GM23338 (cell line): ENCODE measurements at places on chromosomes 11 and 22. TPM values are rescaled to one million over a fixed set of nuclear protein-coding genes. Genes with fewer than 3 reads are reported as not detected.

PATE4 gene
- not detected in 2 replicates for total RNA-seq

DNA sequence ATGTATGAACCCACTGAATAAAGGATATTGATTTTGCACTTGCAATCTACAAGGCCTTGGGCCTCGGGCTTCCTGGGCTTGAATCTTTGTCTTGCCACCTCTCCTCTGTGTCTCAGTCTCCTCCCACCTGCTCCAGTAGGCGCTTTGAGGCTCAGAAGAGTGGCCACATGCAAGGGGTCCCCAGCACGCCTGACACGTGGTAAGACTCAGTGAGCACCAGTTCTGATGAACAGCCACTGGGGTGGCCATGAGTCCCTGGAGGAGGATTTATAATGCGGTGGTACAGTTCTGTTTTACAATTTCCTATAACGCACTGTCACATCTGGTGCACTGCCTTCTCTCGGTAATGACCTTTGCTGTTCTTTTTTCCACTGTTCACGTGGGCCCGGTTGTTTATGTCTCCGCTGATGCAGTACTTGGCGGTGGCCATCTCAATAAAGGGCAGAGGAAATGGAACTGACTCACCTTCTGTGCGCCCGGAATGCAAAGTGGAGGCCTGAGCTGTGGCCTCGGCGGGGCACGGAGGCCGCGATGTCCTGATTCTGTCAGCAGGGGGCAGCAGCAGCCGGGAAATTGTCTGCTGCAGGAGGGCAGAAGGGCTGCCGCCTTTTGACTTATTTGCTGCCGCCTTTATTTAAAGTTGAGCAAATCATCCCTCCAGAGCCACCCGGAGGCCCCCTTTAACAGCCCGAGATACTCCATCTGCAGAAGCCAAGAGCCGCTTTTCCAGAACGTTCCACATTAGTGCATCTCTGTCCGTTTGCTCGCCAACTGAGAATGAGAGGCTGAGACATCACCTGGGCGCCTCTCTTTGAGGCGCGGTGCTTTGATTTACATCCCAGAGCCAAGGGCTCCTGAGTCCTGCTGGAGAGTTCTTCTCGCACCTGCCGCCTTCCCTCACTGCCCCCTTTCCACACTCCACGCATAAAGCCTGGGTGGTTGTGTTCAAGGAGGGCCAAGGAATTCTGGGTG is 6.0 kb upstream of the IFT27 start:
- DNase-seq = peak; percentile 89

- DNase-seq = no peak
These were observed 244.2 kb downstream of the DDX10 start for GRCh38 chr11:108909041-108909440.

DNA sequence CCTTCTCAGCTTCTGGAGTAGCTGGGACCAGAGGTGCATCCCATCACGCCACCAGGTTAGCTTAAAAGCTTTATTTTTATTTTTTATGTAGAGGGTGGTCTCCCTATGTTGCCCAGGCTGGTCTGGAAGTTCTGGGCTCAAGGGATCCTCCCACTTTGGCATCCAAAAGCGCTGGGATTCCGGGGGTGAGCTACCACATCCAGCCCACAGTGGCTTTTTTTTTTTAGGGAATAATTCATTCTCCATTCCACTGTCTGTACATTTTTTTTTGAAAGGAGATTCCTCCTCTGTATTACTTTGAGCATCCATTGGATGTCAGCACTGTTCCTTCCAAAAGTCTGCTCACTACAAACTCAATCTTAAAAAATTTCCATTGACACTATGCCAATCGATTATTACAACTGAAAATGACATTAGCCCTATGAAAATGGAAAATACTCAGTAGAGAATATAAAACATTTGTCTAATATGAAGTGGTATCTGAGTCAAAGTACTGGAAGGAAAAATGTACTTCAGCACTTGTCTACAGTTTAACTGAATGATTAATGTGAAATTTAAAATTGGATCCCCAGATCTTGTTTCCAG is 1.3 kb upstream of the LPXN start:
- DNase-seq = no peak

IGLL1 gene
- not detected in 2 replicates for total RNA-seq

GRCh38 chr11:114501901-114502300 is 57.8 kb downstream of the NXPE1 start:
- DNase-seq = no peak

DNA sequence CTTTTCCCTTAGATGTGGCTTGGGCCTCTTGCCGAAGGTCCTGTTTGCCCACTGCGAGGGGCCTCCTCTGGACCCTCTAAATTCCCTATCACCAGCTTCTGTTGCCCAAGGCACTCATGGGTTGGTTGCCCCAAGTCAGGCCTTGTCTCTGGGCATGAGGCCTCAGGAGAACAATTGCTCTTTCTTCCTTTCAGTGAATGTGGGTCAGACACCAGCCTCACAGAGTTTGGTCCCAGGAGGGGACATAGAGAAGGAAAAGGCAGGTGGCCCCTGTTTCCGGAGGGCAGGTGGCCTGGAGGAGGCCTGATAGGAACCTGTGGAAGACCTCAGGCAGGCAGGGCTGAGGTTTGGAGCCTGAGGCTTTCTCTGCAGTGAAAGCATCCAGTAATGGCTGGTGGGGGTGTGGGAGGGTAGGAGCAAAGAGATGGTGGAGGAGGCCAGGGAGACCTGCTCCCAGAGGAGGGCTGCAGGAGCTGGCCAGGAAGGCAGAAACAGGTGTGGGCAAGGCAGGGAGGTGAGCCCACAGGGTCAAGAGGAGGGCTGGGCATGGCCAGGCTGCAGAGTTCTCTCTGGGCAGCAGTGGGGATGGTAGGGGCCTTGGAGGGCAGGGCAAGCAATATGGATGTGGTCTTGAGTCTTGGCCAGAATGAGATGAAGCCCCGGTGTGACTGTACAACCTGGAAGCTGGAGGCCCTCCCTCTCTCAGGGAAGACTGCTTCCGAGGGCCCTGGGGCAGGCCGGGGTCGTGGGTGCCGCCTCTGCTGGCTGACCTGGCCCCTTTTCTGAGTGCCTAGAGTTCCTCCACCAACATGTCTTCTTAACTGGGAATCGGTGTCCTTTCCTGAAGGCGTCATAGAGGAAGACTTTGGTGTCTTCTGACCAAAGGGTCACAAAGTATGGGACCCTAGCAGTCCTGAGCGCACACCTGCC is 28.0 kb upstream of the LMO1 start:
- DNase-seq = no peak
